Stimulated activated CD4-positive, alpha-beta T cell treated with anti-CD3 and anti-CD28 coated beads, Interleukin-1b, Interleukin-23, amount 100 ng/mL, for 1 hour (primary cell): ENCODE measurements at places on chromosomes 4 and X.

GRCh38 chr4:15434676-15435075 is 6.8 kb downstream of the C1QTNF7 start:
- DNase-seq = no peak

GRCh38 chr4:45679411-45679810 is 444.4 kb downstream of the GABRG1 start:
- DNase-seq = no peak

GRCh38 chr4:98318521-98318920 is 57.3 kb downstream of the RAP1GDS1 start:
- DNase-seq = no peak

DNA sequence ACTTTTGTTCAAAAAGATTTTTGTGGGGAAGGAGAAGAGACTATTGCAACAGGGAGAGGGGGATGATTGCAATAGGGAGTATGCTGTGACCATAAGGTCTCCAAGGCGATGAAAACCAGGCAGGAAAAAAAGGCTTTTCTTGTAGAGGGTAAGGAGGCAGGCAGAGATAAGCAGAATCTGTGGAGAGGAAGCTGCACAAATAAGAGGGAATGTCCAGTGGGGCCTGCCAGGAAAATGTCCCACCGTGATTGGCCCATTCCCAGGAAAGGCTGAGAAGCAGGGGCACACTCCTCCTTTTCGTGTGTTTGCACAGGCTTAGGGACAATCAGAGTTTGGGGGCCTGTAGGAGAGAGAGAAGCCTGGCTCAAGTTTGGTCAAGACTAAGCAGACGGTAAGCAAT is 29.1 kb downstream of the SPACA5 start:
- DNase-seq = no peak

DNA sequence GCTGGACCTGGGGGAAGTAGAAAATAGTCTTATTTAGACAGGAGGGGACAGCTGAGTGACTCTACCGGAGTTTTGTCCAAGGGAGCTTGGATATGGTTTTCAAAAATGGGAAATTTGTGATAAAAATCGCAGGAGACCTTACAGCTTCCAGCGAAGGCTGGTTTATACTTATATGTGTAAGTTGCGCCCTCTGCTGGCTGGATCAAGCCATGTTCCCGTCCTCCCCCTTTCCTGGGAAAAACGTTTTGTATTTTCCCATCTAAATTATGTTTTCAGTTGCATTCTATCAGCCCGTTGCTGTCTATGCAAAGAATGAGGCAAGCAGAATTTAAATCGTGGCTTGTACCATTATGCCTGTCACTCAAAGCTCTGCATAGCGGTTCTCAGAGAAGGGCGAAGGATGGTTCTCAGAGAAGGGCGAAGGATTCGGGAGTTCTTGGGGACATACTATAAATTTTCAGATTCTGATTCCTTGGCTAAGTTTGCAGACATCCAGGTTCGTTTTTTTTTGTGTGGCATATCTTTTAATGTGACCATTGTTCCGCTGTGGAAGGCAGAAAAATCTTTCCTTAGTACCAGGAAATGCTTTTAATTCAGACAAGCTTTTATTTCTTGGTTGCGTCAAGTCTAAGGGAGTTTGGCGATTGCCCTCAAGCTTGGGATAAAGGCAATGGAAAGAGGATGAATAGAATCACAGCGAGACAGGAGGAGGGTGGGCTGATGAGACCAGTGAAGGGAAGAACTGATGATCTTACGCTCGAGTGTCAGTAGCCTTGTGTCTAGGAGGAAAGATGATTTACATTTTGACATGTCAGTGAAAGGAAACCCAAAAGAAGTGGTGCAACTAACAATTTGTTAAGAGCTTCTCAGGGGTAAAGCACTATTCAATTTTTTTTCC is 128.5 kb upstream of the ARX start:
- DNase-seq = no peak

- no peak for DNase-seq
Observed at GRCh38 chr4:120771907-120772306, 150.6 kb downstream of the PRDM5 start.

DNA sequence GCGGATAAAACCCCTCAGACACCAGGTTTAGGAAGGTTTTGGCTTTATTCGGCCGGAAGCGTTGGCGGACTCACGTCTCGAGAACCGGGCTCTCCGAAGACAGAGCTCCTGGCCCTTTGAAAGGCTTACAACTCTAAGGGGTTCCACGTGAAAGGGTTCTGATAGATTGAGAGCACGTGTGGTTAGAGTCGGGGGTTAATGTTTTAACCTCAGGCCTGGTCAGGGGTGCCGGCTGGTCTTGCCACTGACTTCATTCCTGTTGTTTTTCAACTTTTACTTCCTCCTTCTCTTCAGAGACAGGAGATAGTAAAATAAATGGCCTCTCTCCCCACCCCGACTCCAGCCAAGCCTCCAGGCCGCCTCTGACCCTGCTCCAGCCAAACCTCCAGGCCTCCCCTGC is 4.7 kb upstream of the ASMT start:
- no peak for DNase-seq

DNA sequence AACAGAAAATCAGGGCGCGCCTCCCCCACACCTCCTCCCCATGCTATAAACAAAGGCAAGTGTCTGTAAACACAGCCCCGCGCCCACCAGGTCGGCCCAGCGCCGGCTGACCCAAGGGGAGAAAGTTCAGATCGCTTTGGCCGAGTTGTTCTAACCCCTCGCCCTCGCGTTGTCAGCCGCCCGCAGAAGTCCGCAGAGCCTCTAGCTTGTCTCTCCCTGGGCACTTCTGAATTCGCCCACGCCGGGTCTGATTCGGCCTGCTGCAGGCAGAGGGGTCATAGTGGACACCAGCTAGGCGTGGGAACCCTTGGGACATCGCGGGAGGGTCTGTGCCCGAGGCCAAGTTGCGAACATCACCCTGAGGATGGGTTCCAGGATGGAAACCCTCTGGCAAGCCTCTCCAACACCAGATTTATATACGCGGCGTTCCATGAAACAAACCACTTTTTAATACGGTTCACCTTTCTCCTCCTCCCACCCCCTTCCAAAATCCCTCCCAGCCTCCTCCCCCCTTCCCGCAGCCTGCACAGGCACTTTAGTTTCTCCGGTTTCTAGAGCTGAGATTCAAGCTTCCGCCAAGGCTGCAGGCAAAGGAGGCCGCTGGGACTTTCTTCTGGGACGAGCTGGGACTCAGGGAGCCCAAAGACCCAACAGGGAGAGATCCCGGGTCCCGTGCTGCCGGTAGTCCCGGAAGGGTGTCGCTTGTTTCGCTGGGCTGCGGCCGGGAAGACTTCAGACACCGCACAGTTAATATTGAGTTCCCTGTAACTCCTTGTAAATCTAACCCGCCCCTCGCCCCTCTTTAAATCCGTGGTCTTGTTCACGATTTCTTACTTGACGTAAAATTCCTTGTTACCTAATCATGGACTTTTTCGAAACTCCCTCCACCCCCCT is 4.7 kb downstream of the HAND2 start:
- DNase-seq = no peak

- DNase-seq = no peak
Observed at GRCh38 chrX:117274965-117275364, 812.2 kb upstream of the CT83 start.

DNA sequence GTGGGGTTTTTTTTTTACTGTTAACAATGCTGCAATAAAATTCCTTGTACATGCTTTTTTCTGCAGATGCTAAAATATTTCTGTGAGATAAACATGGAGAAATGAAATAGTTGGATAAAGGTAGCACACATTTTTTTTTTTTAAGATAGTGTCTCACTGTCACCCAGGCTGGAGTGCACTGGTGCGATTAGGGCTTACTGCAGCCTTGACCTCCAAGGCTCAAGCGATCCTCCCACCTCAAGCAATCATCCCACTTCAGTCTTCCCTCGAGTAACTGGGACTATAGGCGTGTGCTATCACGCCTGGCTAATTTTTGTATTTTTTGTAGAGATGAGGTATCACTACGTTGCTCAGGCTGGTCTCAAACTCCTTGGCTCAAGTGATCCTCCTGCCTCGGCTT is 1.8 kb upstream of the HUWE1 start:
- DNase-seq = no peak
